ENCODE measurements at places on chromosomes 11 and 22.
A peak's percentile ranks its signal among the peaks of the same experiment; 100 is the strongest.

GRCh38 chr11:66329165-66329673 lies 7.0 kb downstream of the RIN1 start:
- no peak for DNase-seq

DNA sequence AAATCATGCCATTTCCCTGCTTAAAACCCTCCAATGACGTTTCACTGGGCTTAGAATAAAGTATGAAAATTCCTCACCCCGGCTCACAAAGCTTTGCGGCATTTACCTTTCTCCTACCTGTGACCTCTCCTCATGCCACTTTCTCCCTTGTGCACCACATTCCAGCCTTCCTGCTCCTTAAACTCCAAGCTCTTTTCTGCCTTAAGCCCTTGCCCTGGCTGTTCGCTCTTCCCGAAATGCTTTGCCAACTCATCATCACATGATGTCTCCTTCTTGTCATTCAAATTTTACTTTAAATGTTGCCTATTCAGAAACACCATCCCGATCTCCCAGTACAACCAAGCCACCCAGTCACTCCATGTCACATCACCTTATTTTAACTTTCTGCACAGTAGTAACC lies 2.0 kb downstream of the PLEKHA7 start:
- DNase-seq = no peak

DNA sequence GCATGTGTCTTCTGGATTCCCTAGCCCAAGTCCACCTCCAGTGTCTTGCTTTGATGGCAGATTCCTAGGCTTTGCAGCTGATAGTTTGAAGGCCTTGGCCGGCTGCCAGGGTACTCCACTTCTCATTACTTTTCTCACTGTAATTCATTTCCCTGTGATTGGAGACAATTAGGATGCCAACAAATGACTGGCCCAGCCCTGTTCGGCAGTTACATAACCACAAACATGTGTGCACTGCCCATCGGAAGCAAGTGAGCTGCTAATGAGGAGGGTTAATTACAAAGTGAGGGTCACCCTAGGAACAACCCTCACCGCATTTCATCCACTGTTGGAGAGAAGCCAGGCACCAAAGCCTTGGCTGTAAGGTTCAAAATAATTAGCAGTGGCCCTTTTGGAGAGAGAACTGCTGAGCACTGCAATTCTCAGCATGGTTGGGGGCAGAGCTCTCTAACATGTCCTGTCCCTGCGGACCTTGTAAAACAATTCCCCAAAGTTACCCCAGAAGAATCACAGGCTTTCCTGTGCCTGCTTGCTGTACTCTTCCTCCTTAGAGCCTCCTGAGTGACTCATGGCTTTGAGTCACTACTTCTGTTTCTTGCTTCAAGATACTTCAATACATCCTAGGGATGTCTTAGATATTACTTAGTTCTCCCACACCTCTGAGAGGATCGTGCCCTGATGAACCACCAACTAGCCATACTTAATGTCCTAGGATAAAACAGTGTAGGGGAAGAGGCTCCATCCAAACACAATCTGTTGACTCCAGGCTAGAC lies 109.7 kb upstream of the GALNT18 start:
- no peak for DNase-seq

DNA sequence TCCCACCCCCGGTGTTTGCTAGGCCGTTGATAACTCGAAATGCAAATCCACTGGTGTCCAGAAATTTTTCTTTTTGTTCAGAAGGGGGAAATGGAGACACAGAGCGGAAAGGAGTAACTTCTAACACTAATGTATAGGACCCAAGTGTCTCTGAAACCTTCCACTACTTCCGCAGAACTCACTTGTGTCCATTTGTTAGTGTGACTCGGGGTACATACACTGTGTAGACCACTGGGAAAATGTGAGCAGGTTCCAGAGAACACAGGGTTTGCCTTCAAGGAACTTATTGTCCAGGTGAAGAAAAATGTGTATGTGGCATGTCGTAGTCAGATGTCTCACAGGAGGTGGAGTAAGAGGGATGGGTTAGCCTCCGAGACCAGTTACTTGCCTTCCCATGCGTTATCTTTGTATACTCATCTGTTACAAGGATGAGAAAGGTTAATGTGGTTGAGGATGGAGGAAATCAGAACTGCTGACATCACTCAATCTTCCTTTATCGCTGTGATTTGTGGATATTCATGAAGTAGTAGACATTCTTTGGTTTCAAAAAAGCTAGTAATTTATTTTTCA lies 857 bp downstream of the ARCN1 start:
- DNase-seq = peak; percentile 59

- no peak for DNase-seq
Measured at GRCh38 chr11:67368621-67369020, 4.8 kb downstream of the CLCF1 start.

- DNase-seq = no peak
Measured at GRCh38 chr11:125262830-125263218, 98.3 kb downstream of the PKNOX2 start.

GRCh38 chr11:57277845-57278720 lies 41.0 kb upstream of the APLNR start:
- DNase-seq = peak; percentile 23

GRCh38 chr11:119056421-119056999 lies 495 bp downstream of the HYOU1 start:
- DNase-seq = peak; percentile 15

GRCh38 chr11:128731041-128731663 lies 37.3 kb downstream of the FLI1 start:
- no peak for DNase-seq

GRCh38 chr11:96524475-96524874 lies 134.7 kb downstream of the JRKL start:
- no peak for DNase-seq

- DNase-seq = no peak
Measured at GRCh38 chr11:64084951-64085710, 49.4 kb downstream of the FLRT1 start.

DNA sequence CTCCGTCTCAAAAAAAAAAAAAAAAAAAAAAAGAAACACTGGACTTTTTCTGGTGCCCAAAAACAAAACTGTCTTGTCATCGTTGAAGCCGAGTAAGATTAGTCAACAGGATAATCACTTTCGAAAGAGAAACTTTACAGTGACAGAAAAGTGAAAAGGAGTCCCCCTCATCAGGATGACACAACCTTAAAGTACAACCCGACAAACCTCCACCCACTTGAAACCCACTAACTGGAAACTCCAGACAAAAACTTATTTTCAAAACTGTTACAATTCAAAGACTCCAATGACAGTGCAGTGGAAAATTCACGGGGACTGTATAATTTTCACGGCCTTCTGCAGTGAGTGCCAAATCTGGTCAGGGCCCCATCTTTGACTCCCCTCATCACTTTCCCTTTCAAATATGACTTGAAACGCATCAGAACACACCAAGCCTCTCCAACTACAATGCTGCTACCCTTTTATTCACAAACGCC lies 1.3 kb downstream of the DENND5A start:
- DNase-seq = no peak

DNA sequence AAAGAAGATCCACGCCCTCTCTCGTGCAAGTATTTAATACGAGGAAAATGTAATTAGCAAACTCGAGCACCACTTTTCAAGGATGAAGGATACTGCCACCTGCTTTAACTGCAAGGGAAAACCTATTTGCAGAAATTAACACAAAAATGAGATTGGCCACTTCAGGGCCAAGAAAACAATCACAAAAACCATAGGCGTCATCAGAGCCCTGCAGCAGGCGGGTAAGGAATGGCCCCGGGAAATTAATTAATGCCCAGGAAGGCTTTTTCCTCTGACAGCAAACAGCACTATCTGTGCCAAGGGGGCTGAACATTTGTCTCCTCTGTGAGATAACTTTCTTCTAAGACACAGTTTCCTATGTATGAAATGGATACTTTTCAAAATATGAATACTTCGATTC lies 255.7 kb downstream of the CTTN start:
- no peak for DNase-seq

DNA sequence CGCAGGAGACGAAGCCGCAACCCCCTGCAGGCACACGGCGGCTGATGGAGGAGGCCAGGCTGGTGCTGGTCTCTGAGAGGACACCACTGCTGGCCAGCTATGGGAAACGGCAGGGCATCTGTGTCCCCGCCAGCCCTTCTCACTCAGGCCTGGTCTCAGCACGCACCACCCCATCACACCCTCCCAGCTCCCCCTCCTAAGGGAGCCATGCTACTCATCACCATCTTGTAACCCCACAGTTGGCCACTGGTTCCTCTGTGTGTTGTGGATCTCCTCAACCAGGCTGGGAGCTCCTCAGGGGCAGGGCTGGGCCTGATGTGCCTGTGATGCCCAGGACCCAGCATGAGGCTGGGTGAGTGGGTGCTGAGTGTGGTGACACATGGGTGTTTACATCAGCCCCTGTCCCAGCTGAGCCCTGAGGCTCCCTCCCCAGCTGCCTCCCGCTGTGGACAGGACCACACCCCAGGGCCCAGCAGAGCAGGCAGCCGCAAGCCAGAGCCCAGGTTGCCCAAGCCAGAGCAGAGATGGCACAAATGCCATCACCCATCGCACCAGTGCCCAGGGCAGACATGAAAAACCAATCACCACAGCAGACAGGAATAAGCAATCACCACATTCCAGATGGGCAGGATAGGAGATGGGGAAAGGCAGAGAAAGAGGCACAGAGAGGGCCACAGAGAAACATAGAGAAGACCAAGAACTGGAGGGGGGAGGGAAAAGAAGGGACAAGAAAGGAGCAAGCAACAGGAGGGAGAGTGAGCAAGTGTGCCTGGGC lies 8.2 kb downstream of the ARVCF start:
- no peak for DNase-seq

DNA sequence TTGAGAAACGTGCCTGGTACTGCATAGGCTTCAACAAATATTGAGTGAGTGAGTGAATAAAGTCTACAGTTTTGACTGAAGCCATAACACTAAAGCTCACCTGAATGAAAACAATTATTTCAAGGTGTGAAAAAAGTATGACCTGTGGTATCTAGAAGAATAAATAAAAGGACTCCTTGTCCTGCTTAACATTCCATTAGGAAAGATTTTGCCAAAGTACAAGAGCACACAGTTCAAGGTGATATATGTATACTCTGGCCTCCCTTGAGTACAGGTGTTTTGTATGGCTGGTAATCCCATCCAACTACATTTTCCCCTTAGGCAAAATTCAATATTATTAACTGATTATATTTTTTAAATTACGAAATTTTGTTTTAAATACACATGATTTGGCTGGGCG lies 1.8 kb upstream of the CREBZF start:
- no peak for DNase-seq

- no peak for DNase-seq
Measured at GRCh38 chr11:43497144-43497543, 138.4 kb downstream of the TTC17 start.

GRCh38 chr22:21033895-21034294 lies 1.5 kb upstream of the SLC7A4 start:
- no peak for DNase-seq

- no peak for DNase-seq
Measured at GRCh38 chr11:109960831-109961230, 132.4 kb upstream of the ZC3H12C start.

DNA sequence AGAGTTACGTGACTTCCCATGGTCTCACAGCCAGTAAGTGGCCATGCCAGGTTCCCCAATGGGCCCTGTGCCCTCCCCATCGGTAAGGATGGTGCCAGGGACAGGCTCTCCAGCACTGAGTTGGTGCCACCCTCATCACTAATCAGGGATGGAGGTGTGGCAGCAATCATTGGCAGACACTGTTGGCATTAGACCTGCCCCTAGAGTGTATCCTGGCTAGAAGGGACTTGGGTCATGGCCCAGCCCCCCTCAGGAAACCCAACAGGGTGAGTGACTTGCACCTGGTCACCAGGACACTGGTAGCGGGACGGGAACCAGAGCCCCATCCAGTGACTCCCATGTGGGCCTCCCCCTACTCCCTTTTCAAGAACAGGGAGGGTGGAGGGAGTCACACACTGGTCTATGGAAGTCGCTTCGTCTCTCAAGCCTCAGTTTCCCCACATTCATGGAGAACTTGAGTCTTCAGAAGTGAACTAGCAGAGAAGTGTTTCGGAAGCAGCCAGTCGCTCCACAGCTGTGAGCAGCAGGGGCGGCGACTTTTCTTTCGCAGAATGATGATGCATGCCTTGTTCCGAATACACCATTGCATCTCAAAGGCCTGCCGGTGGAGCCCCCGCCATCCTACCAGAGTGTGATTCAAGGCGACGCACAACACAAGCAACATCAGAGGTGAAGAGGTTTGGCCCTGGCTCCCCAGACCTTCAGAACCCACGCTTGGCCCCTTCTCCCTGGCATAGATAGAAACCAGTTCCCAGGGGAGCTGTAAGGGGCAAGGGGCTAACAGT lies 12.9 kb downstream of the MS4A10 start:
- no peak for DNase-seq

DNA sequence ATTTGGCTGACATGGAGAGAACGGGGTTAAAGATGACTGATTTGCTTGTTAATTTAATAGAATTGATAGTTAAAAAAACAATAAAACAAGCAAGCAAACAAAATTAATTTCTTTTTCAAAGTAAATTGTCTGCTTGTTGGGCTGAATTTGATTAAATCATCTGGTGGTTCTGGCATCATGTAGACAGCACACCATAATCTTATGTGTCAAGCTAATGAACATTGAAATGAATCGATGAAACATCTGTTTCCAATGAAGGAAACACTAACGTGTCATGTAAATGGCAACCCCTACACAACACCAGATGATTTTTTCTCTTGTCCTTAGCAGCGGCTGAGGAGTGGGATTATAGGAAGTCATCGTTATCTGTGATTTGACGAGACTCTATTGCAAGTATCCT lies 399.6 kb upstream of the RAG2 start:
- no peak for DNase-seq

DNA sequence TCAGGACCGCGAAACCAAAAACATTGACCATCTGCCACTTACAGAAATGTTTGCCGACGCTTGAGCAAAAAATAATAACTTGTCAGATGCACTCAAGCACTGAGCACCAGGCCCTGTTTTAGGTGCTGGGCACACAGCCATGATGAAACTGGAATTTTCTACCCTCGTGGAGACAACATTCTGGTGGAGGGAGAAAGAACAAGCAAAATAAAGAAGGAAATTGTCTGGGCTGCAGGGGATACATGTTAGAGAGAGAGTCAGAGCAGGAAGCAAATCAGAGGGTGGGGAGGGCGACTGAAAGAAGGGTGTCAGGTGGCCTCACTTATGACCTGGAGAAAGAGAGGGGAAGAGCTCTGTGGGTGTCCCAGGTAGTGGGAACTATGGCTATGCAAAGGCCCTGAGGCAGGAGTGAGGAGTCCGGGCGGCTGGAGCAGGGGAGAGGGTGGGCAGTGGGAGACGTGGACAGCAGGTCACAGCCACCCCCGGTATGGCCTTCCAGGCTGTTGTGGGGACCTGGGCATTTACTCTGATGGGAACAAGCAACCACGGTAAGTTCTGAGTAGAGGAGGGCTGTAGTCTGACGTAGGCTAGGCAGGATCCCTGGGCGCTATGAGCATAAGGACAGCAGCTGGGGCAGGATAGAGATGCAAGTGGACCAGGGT lies 78.8 kb downstream of the MYEOV start:
- no peak for DNase-seq
